ENCODE measurements at places on chromosomes 2 and 18. TPM values are rescaled to one million over a fixed set of nuclear protein-coding genes. Genes with fewer than 3 reads are reported as not detected.

The RAB6C gene
- 0.77 TPM for polyA plus RNA-seq

DNA sequence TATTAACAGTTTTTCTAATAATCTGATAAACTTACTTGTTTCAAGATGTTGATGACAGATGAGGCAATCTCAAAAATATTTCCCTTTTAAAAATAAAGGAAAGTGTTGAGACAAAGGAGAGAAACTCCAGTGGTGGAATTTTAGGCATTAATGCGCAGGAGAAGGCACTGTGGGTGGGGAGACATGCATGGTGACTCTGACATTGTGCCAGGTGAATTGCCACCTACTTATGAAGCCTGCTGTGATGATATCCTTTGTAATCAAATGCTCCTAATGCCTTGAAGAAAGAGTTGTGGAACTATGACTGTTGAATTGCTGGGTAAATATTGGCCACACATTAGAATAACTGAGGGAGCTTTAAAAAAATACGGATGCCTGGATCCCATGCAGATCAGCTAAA is 101.4 kb downstream of the PLA2R1 start:
- DNase-seq, result no peak

DNA sequence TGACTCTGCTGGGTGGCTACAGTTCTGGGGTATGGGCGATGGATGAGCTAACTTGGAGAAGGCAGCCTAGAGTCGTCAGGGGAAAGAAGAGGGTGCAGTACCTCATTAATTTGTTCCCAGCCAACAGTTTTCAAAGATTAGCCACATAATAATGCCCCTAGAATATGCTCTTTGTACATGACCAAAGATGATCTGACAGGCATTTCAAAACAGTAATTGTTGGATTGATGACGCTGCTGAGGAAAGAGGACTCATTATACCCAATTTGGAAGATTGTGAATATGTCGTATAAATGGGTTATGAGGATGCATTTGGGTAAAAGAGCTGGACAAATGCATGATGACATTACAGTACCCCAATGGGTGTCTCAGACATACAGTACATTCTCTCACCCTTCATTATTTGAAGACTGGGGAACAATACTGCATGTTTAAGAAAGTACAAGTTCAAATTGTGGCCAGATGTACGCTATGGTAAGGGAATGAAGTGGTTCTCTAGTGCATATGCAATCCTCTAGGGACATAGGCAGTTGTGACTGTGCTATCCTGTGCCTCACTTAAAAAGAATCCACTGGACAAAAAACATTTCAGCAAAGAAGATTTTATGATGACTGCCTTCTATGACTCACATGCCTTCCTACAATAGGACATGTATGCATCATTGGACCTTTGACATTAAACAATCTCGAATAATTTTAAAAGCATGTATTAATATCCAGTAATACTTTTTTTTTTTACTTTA is 233.2 kb downstream of the CNTNAP5 start:
- DNase-seq, result no peak

- DNase-seq, result no peak
Observed at GRCh38 chr2:133422931-133423351, 145.3 kb downstream of the NCKAP5 start.

The RGPD4 gene
- 0.05 TPM for polyA plus RNA-seq

The TUBB8B gene
- polyA plus RNA-seq, result 0.85 TPM

The OTOS gene
- 0.21 TPM for polyA plus RNA-seq

GRCh38 chr18:76452357-76452756 is 42.7 kb downstream of the ZNF516 start:
- DNase-seq, result no peak

The CDH19 gene
- 0.61 TPM for polyA plus RNA-seq

The PLB1 gene
- 1.7 TPM for polyA plus RNA-seq

DNA sequence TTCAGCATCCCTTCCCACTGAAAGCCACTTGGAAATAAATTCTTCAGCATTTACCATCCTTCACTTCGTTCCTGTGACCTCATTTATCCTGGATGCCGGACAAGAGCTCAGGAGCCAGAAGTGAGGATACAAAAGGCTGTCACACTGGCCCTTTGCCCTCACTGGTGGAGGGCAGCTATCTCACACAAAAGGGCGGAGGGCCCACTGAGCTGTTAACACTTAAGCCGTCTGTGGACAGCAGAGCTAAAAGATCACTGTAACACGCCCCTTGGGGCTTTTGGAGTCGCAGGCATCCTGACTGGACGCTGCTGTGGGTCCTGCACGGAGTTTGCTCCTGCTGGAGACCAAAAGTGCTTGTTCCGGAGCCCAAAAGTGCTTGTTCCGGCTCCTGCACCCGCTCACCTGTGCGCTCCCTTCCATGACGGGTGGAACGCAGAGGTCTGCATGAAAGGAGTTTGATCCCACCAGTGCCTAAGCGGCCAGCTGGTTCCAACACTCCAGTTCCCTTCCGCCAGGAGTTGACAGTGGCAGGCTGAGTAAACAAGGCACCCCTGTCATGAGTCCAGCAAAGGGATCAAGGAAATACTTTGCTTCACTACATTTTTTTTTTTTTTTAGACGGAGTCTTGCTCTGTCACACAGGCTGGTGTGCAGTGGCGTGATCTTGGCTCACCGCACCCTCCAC is 572.0 kb upstream of the LINC00305 start:
- DNase-seq, result no peak

The STK39 gene
- polyA plus RNA-seq, result 33.1 TPM

The ABCB6 gene
- 34.9 TPM for polyA plus RNA-seq

- no peak for DNase-seq
Observed at GRCh38 chr2:186098821-186099220, 360.2 kb downstream of the FSIP2 start.

- DNase-seq, result no peak
Observed at GRCh38 chr2:176109192-176109901, 2.3 kb downstream of the HOXD11 start.

All from left renal cortex interstitium (tissue), 4 donors.